CD8-positive, alpha-beta T cell (primary cell): ENCODE measurements at places on chromosomes 3 and 15.

DNA sequence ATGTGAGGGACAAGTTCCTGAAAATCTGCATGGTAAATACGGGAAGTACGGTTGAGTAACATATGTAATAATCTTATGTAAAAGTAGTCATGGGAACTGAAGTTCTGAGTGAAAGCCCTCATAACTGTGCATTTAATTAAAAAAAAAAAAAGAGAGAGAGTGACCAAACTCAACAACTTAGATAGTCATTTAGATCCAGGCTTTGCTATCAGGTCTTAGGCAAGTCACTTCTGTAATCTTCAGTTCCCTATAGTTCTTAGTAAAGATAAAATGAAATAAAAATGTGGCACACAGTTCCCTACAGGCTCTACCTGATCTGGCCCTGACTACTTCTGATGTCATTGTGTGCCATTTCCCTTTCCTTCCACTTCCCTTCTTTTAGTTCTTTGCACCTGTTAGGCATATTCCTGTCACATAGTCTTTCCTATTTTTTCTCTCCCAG, 15.0 kb downstream of the RNF111 start:
- no peak for DNase-seq

DNA sequence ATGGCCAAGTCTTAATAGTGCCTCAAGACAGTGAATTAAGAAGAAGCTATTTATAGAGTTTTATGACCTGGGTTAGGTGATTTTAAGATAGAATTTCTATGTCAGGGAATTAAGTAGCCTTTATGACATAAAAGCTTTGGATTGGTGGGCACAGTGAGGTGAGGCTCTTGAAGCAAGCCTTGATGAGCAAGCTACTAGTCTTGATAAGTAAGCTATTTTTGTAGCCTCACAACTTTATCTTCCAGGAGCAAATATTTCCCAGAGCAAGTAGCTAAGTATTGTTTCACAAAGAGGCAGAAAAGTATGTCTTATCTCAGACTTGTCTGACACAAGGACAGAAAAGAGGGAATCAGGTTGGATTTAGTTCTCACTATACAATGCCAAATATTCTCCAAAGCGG, 491.7 kb upstream of the RASGRP1 start:
- DNase-seq, result no peak

- no peak for DNase-seq
These were observed 58.4 kb downstream of the SCAPER start for GRCh38 chr15:76846782-76847181.

- DNase-seq, result no peak
These were observed 3.1 kb downstream of the PARP3 start for GRCh38 chr3:51945031-51945840.

DNA sequence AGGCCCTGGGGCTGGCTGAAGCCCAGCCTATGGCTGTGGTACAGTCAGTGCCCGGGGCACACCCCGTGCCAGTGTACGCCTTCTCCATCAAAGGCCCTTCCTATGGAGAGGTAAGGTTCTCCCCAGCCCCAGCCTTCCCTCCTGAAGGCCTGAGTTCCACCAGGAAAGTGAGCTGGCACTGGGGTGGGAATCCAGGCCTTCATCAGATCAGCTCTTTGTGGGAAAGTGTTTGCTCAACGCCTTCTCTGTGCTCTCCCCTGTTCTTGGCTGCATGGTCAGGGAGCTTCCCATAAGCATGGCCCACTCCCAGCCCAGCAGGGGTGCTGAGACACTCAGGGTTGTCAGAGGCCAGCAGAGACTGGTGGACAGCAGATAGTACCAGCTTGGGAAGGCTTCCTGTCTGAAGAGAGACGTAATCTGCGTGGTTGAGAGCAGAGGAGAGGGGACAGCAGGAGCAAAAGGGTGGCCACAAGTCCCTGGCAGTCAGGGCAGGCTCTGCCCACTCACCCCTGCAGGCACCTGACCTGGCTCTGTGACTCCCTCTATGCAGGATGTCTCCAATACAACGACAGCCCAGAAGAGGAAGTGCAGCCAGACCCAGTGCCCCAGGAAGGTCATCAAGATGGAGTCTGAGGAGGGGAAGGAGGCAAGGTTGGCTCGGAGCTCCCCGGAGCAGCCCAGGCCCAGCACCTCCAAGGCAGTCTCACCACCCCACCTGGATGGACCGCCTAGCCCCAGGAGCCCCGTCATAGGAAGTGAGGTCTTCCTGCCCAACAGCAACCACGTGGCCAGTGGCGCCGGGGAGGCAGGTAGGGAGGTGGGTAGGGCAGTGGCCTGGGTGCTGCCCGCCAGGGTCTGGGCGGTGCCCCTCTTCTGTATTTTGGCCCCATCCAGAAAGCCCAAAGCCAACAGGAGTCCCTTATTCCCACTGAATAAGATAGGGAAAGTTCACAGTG, 38.4 kb downstream of the PML start:
- no peak for DNase-seq

GRCh38 chr15:96421178-96421601, 90.7 kb downstream of the NR2F2 start:
- DNase-seq, result no peak

- DNase-seq, result no peak
These were observed 5.9 kb upstream of the TMEM44 start for GRCh38 chr3:194638991-194639605.

DNA sequence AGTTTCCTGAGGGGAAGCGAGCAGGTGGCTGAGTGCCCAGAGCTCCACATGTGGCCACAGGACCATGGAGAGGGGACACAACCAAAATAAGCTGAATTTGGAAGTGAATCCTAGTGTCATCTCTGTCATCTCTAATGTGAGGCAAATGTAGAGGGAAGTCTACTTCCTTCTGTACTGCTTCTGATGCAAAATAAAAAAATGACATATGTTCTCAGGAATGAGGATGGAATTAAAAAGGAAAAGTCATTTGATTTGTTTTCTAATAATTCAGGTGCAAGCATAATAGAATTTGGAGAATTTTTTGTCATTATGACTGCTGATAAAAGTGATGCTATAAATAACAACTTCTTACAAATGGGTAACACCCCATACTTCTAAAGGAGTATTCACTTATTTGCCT, 59.5 kb upstream of the POU1F1 start:
- no peak for DNase-seq

DNA sequence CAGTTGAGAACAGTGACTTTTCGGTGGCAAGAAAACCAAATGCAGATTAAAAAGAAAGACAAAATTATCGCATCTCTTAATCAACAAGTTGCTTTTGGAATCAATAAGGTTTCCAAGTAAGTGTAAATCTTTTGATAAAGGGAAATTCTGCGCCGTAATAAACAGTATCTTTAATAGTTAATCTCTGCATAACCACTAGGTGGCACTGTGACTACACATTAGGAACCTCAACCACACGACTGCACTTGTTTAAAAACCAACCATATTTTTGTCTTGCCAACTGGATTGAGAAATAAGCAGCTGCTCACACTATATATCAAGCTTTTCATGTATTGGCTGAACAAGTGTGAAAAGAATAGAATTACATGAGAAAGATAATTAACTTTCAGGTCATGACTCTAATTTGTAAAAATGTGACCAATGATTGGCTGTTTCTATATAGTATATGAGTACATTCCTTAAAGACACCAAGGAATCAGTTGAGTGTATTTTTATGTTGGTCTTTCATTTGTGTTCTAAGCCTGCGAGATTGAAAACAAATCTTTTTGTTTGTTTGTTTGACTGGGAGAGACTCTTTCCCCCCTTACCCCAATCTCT, 72.7 kb downstream of the DZIP3 start:
- DNase-seq, result peak; percentile 79

DNA sequence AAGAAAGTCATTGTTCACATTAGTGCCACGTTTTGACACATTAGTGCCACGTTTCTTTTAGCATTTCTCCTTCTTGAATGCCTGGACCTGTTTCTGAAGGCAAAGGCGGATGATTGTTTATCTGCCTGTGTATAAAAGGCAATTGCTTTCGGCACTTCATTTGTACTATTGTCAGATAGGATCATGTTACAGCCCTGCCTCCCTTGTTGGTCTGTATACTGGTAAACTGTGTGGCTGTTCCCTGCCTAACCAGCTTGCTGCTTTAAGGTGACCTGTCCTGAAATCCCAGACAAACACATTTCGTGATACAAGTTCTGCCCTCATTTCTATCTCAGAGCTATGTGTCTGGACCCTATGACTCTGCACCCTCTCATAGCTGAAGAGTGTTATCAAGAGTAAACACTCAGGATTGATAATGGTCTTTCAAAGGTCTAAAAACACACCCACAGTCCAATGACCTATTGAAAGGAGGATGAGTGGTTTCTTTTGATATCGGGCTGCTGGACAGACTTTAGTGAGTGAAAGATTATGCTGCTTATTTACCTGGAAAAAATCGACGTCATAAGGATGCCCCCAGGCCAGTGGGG, 276.3 kb upstream of the MCTP2 start:
- DNase-seq, result no peak

- no peak for DNase-seq
These were observed 55.4 kb downstream of the RASGRF1 start for GRCh38 chr15:79035111-79035601.

DNA sequence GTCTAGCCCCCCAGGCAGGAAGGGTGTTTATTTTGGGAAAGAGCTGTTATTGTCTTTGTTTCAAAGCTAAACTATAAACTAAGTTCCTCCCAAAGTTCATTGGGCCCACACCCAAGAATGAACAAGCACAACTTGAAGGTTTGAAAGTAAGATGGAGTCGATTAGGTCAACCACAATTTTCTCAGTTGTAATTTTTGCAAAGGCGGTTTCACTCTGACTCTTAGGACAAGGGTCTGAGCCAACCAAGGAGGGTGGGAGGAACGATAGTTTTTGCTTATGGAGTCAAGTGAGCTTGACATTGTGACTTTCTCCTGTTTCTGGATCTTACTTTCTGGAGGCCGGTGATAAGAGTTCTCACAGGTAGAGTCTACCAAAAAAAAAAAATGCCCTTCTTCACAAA, 5.8 kb upstream of the ZNF770 start:
- no peak for DNase-seq

GRCh38 chr3:114380233-114380651, 86.4 kb downstream of the TIGIT start:
- no peak for DNase-seq

- DNase-seq, result no peak
These were observed 4.4 kb upstream of the COL8A1 start for GRCh38 chr3:99633887-99634558.

DNA sequence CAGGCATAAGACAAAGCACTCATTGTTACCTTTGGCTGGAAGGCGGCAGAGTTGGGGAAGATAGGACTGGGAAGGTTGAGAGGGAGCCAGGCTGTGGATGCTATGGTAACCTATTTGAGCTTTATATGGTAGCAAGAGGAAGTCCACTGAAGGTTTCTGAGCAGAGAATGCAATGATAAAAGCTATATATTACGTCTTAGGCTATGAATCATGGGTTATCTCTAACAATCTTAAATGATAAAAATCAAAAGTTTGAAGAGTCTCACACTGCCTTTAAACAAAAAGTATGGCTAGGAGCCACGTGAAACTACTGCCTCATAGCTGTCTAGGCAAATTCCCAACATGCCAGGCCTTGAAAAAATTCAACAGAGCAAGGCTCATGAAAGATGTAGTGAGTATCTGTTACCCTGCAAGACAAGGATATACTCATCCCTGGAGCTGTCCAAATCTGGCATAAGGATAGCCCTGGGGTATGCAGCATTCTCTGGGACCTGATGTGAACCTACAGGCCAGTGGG, 4.1 kb downstream of the P3H2 start:
- DNase-seq, result no peak

- DNase-seq, result no peak
These were observed 3.6 kb downstream of the PLA2G4B start for GRCh38 chr15:41842229-41842628.

- no peak for DNase-seq
These were observed 125.0 kb upstream of the ROPN1 start for GRCh38 chr3:124116906-124117305.

GRCh38 chr15:50051811-50052419, 67.1 kb downstream of the ATP8B4 start:
- DNase-seq, result no peak

- no peak for DNase-seq
These were observed 130.8 kb downstream of the DIPK2A start for GRCh38 chr3:144102421-144102820.

DNA sequence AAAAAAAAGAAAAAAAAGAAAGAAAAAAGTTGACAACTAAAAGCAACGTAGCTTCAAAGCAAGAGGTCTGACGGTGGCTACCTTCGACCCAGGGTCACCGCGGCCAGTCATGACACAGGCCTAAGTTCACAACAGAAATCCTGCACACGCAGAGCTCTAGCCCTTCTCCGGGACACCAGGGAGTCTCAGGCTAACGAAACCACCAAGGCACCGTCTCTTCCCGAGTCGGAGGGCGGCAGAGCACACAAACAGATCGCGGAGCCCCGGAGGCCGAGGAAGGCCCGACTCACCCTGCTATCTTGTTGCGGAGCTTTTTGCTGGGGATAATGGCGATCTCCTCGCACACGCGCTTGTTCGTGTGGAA, 584 bp downstream of the RPS17 start:
- no peak for DNase-seq

DNA sequence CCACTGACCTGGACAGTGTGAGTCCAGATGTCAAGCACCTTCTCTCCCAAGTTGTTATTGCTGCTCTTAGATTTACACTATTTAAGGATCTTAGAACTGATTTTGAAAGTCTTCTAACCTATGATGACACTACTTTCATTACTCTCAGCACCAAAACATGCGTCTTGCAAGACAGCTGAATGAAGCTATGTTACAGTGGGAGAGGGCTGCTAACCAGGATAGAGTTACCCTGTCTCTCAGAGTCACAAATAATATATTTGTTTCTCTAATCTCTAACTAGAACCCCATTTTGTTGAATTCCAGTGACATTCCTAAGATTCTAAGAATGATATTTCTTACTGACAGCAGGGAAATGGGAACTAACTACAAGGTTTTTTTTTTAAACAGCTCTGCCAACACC, 455.5 kb downstream of the MAGI1 start:
- no peak for DNase-seq
